Naive thymus-derived CD8-positive, alpha-beta T cell (primary cell): ENCODE measurements at places on chromosomes 2 and 18.

GRCh38 chr2:236550701-236551465 is 18.7 kb upstream of the ACKR3 start:
- no peak for DNase-seq

GRCh38 chr2:173017646-173018420 is 57.8 kb upstream of the MAP3K20 start:
- DNase-seq, result no peak

- DNase-seq, result peak; percentile 98
Observed at GRCh38 chr2:117814417-117815264, at the start of gene DDX18. Gene DDX18 (plus strand): TSS chr2:117814691. CDS start chr2:117814778, 87 bp downstream.

DNA sequence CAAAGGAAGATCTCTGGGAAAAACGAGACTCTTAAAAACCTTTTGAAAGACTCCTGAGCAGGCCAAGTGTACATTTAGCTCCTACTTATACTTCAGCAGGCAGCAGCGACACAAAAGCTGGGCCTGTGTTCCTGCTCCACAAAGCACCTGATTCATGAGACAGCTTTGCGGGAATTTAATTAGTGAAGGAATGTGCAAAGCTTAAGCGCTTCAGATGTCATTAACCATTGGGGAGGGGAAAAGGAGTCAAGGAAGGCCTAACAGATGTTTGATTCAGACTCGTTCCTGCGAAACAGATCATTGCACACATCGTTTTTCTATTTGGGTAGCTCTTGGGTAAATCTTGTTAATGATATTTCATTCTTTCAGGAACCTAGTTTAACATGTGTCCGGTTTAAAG is 125.9 kb downstream of the MAIP1 start:
- no peak for DNase-seq

- no peak for DNase-seq
Observed at GRCh38 chr2:21683838-21684237, 560.1 kb downstream of the TDRD15 start.

- DNase-seq, result no peak
Observed at GRCh38 chr18:55576001-55576400, 12.0 kb downstream of the TCF4 start.

DNA sequence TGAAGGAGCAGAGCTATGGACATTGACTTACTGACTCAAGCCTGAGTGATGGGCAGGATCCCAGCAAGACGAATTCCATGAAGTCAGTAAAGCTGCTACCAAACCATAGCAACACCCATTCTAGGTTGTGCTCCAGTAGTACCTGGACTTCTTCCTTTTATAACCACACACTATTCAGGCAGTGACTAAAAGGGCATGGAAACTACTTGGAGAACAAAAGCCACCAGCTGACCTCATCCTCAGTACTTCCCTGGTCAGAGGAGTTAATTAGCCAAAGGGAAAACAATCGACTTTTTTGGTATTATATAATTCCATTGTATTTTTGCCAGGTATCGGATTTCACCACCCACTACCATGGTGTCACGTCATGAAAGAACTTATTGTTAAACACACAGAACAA is 237.1 kb downstream of the TTC32 start:
- DNase-seq, result no peak

DNA sequence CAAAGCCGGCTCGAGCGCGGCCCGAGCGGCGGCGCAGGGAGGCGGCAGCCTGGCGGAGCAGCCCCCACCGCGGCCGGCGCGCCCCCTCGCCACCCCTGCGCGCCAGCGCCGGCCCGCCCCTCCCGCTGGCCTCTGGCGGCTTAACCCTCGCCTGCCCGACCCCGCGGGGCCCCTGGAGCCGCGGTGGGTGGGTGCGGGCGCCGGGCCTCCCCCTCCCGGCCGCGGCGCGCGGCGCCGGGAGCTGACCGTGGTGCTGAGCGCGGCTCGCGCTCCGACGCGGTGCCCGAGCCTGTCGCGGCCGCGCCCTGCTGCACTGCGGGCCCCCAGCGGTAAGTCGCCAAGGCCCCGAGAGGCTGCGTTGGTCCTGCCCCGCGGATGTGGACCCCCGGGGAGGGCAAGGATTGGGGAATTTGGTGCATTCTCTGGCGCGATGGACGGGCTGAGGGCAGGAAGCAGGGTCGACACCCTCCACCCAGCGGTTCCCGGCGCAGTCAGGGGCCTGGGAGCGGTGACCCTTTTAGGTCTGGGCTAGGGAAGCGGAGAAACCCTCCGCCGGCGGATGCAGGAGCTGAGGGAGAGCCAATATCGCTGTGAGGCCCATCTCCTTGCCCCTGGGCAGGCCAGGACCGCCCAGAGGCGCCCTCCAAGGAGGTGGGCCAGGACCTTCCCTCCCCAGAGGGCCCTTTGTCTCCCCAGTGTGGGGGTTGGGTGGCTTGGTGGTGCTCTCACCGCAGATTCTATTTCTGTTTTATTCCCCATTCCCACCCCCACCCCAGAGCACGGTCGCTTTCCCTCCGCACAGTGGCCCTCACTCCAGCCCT is 923 bp downstream of the AMER3 start:
- DNase-seq, result no peak

- DNase-seq, result peak; percentile 39
Observed at GRCh38 chr2:224952936-224953657, 89.2 kb downstream of the DOCK10 start.

- DNase-seq, result no peak
Observed at GRCh38 chr2:96853321-96853720, 4.5 kb downstream of the ANKRD39 start.

DNA sequence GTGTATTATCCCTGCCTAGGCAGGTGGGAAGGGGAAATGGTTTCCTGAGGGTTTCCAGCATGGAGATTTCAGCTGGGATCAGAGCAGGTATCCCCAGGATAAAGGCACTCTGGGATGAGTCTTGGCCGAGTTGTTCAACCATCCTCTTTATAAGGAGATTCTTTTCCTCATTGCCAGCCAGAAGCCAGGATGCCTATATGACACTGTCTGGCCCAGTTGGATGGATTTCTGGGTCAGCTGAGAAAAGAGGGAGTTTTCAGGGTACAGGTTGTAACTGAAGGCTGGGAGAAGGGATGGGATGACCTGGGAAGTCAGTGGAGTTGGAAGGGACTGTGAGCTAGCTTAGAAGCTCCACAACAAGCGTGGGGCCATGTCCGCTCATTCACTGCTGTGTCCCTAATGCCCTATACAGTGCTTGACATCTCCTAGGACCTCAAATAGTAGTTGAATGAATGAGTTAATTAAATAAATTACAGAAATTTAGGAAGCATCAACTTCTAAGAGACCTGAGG is 8.3 kb downstream of the RHOB start:
- DNase-seq, result no peak

DNA sequence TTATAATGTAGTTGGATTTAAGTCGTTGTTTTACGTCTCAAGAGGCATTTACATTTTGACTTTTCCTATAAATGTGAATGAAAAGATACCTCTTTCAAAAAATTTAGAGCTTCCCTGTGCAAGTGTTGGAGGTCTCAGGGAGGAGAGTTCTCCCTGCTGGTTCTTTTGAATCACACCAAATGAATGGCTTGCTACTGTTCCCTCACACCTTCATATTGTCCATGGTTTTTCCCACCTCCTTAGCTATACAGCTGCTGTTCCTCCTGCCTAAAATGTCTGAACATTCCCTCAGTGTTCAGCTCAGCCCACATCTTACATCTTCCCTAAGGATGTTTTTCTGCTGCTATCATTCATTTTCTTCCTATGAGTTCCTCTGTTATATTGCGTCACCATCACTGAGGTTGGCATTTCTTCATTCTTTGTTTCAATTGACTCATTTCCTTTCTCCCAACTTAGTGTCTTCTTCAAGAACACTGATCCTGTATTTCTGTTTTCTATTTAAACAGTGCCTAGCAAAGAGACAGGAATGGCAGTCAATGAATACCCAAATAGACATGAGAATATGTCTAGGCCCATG is 46.0 kb downstream of the COX7A2L start:
- no peak for DNase-seq

- no peak for DNase-seq
Observed at GRCh38 chr2:44250376-44250775, 24.9 kb upstream of the SLC3A1 start.

- DNase-seq, result no peak
Observed at GRCh38 chr2:80706541-80706940, 402.0 kb upstream of the LRRTM1 start.

DNA sequence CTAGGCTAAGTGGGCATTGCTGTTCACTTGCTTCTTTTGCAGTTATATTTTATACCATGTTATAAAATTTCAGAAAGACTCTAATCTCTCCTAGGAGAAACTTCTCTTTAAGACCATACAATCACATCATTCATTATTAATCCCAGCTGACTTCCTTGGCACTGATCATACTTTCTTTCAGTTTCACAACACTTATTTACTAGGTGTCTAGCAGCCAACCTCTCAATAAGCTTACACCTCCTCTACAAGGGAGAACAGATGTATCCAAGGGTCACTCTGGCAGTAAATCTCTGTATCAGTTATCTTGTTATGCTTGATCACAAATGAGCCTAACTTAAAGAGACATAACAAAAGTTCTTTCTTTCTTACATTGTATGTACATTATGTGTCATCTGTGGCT is 69.8 kb upstream of the EPB41L5 start:
- no peak for DNase-seq

DNA sequence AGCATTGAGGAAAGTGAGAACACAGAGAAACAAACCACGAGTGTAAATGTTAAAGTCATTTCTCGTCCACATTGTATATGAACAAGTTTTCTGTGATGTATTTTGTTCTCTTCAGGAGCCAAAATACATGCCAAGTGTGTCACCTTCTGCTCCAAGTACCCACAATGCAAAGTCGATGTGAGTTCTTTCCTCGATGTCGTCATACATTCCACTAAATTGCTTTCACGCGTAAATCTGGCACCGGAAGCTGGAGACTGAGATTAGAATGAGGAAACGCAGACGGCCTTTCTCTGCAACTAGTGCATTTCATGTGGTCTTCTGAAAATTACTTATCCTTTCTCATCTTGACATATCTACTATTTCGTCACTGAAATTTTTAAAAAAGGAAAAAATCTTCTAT is 118.5 kb upstream of the SALL3 start:
- DNase-seq, result no peak

GRCh38 chr2:184577743-184578142 is 20.6 kb upstream of the ZNF804A start:
- no peak for DNase-seq

- DNase-seq, result no peak
Observed at GRCh38 chr2:109659396-109660045, 45.4 kb downstream of the SOWAHC start.

GRCh38 chr2:200624658-200625057 is 38.8 kb downstream of the AOX1 start:
- no peak for DNase-seq

DNA sequence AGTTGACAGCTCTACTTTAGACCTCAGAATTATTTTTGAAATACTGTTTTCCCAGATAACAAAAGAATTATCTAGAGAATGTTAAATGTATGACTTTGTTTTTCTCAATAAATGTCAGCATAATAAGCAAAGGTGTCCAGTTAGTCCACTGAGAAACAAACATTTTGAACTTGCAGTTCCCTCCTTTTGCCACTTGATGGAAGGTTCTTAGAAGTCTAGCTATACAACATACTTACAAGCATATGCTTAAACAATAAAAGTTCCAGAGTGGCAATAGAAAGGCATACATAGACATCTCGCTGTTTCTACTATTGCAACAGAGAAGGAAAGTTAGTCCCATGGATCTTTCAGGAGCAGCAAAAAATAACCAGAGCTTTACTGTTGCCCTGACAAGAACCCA is 11.8 kb downstream of the NDUFA10 start:
- no peak for DNase-seq

GRCh38 chr2:122062506-122062905 is 307.1 kb downstream of the TSN start:
- no peak for DNase-seq

GRCh38 chr2:226317970-226318369 is 481.6 kb downstream of the IRS1 start:
- no peak for DNase-seq

GRCh38 chr2:31384351-31384750 is 30.2 kb downstream of the XDH start:
- no peak for DNase-seq

- DNase-seq, result no peak
Observed at GRCh38 chr18:38256366-38256765, 690.8 kb upstream of the CELF4 start.

DNA sequence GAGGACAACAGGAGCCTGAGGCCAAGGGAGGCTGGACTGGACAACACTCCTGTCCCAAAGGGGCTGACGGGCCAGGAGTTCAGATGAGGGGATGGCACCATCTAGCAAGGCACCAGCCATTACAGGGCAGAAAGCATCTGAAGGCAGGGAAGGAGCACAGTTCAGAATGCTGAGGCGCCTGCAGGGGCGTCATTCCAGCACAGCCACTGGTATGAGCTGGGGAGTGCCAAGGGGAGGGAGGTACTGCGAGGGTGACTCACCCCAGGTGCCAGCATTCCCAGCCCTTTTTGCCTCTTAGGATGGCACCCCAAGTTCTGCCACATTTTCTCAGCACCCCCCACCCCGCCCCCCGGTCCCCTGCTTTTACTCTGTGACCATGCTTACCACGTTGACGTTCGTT is 129.8 kb upstream of the EPAS1 start:
- no peak for DNase-seq

DNA sequence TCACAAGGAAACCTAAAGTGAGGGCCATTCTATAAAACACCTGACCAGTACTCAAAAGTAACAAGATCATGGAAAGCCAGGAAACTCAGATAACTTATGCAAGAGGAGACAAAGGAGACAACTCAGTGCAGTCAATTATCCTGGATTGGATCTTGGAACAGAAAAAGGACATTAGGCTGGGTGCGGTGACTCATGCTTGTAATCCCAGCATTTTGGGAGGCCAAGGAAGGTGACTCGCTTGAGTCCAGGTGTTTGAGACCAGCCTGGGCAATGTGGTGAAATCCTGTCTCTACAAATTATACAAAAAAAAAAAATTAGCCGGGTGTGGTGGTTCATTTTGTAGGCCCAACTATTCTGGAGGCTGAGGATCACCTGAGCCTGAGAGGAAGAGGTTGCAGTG is 424.5 kb upstream of the SPRED2 start:
- DNase-seq, result no peak

DNA sequence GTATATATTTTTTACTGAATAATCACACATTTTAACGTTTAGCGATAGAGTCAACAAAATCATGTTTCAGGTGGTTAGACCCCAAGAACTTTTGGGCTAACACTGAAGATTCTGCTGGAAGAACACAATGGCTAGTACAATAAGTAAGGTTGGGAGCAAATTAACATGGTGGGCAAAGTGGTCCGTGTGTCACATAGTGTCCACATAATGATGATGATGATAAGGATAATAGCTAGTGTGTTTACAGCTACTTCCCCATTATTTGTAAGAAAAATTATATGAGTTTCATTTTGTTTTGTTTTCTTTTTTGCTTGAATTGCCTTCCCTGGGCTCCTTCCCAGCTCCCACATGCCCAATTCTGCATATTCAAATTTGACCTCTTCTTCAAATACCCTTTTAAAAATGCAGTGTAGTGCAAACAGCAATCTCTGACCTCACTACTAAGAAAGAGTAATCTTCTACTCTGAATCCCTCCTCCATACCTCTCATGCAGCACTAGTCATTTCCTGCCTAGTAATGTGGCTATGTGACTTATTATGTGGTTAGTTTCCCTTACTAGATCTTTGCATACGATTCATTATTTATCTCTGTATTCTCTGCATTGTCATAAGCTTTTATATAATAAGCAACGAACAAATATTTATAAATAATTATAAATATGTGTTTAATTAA is 16.9 kb upstream of the VPS54 start:
- peak; percentile 76 for DNase-seq
